ENCODE measurements at places on chromosomes 4 and X.
A peak's percentile ranks its signal among the peaks of the same experiment; 100 is the strongest.

- peak; percentile 93 for ATAC-seq
Measured at GRCh38 chr4:112704991-112705845, 68.3 kb downstream of the LARP7 start.

- no peak for ATAC-seq
Measured at GRCh38 chrX:39869846-39870601, 227.7 kb downstream of the BCOR start.

DNA sequence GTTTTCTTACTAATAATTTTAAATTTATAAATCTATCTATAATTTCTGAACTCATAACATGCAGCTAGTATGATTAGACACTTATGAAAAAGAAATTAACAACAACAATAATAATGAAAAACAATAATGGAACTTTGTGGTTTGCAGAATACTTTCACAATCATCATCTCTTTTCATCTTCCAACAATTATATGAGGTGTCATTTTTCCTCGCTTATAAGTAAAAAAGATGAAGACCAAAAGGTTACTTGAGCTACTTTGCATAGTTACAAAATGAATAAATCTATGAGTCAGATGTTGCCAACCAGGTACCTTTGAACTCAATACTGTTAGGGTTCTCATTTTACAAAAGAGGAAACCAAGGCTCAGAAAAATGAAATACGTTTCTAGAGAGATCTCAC is 98.5 kb upstream of the ELOVL6 start:
- ATAC-seq = no peak

DNA sequence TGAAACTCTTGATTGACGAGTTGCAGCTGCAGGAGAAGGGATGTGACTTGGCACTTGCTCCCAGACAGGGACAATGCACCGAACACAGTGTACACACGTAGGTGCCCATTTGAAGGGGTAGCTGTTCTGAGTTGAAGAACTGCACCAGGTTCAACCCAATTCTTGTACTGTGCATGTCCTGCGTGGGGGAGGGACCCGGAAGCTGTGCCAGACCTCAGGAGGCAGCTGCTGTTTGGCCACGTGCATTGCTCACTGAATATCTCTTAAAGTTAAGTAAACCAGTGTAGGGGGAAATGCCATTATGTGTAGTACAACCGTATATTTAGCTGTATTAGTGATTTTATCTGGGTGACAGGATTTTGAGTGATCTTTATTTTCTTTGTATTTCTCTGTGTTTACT is 12.0 kb upstream of the RBBP7 start:
- ATAC-seq = peak; percentile 56

DNA sequence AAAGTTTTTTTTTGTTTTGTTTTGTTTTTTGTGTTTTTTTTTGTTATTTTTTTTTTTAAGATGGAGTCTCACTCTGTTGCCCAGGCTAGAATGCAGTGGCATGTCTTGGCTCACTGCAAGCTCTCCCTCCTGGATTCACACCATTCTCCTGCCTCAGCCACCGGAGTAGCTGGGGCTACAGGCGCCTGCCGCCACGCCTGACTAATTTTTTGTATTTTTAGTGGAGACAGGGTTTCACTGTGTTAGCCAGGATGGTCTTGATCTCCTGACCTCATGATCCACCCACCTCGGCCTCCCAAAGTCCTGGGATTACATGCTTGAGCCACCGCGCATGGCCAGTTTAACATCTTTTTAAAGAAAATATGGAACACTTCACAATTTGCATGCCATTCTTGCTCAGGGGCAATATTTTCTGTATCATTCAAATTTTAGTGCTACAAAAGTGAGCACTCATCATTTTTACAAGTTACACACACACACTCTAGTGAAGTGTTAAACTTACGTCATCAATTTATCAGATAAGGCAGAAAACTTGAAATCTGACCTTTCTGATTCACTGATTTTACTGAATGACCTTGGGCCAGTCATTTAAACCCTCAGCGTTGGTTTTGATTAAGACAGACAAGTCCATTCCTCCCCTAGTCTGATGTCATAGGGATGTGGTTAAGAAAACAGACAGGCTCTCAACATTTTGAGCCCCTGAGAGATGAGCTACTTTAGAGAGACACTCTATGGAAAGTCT is 61.2 kb downstream of the TRIM2 start:
- ATAC-seq = peak; percentile 50

- ATAC-seq = peak; percentile 85
Measured at GRCh38 chr4:139144161-139144859, 32.7 kb downstream of the ELF2 start.

DNA sequence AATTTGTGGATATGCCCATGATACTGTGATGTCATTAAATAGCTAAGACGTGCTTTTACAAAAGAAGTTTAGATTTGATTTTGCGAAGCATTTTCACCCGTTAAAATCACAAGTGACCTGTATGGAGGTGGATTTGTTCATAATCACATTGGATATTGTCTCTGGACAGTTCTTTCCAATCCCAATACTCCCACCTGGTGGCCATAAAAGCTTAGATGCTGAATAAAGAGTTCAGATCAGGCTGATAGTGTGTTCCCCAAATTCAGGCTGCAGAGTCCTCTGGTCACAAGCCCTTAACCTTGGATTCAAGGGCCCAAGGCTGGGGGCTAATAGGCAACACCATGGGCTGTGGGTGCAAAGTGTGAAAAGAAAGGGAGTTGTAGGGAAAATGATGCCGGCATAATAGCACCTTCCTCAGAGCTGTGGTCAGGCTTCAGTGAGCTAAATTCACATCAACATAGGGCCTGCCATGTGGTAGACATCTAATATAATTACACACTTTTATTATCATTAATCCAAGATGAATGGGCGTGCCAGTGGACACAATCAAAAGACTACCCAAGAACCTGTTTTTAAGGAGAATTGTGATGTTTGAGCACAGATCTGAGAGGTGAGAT is 28.1 kb downstream of the SMIM43 start:
- peak; percentile 94 for ATAC-seq

- ATAC-seq = peak; percentile 28
Measured at GRCh38 chr4:8725071-8725841, 132.7 kb downstream of the CPZ start.

- ATAC-seq = peak; percentile 22
Measured at GRCh38 chr4:125352521-125352920, 37.8 kb downstream of the FAT4 start.

- no peak for ATAC-seq
Measured at GRCh38 chr4:114964026-114964425, 149.4 kb downstream of the NDST4 start.

DNA sequence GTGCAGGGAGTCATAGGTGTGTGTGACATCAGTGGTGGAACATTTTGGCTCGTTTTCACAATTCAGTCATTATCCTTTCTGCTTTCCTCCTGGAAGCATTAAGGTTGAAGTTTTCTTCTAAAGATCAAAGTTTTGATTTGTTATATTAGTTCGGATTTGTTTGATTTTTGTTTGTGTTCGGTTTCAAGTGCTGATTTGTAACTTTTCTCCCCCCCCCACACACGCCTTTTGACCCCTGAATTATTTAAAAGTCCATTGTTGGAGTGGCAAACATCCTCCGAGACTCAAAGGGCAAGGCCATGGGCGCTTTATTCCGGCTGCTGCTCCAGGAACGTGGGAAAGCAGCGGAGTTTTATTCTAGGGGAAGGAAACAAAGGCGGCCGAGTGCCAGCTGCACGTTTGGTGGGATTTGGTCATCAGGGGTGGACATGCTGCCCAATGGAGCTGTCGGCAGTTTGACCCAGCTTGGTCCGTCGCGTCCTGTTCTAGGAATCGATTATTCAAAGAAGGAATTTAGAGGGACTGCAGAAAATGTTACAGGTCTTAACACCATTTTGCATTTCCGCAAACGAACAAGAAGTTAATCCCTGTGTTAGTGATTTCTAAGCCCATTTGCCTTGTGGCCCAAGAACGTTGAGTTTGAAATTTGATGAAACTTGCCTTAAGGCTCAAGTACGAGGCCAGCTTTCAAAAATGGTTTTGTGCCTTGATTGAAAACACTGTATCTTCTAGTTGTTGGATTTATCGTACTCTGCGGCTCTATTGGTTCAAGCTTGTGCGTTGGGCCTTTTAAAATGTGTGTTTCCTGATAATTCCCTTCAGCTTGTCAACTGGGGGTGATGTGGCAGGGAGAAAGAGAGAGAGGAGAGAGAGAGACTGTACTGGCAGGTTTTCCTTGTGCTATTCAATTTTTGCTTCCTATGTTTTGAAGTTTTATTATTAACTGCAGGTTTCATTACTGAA is 565 bp upstream of the ZNF41 start:
- ATAC-seq = no peak

GRCh38 chrX:41332408-41333002 is 1.5 kb upstream of the DDX3X start:
- ATAC-seq = peak; percentile 1

DNA sequence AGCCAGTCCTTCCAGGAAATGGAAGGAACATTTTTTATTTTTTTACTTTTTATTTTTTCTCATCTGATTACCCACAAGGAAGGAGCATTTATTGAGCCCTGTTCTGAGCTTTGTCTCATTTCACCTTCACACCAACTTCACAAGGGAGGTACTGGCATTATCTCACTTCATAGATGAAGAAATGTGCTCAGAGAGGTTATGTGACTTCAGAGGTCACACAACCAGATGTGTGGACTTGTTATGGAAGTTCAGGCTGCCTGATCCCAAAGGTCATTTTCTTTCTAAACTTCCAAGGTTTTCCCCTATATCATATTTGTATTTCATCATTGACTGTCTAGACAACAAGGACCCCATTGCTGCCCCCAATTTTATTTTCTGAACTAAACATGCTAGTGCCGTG is 160.3 kb downstream of the DCLK2 start:
- ATAC-seq = no peak

DNA sequence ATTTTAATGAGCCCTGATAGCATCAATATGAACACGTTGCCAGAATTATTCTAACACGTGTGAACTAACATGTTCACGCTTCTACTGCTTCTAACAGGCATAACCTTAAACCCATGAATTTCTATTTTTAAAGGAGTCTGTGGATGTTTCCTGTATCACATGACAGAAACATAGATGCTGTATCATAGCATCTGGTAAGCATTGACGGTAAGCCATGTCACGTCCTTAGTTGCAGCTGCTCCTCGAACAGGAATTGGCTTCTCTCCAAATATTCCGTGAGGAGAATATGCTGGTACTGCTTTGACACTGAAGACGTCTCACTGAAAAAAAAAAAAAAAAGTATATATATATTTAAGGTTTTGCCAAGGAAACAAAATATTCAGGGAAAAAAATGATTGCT is 105.1 kb upstream of the MXRA5 start:
- no peak for ATAC-seq

GRCh38 chr4:120198411-120198810 is 131.8 kb upstream of the MAD2L1 start:
- no peak for ATAC-seq

DNA sequence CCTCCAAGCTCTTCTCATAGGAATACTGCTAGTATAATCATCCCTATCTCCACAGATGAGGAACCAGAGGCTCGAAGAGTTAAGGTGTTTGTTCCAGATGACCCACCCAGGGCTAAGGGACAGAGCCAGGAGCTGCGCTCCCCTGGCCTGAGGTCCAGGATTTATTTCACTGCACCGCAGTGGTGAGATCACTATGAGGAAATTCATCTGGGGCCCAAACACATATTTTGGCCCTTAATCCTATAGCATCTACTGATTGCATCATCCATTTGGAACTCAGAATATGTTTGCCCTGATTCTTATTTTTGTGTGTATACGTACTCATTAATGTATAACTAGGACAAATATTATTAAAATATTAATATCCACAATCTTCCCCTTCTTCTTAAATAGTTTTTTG is 100.1 kb upstream of the RBPJ start:
- ATAC-seq = peak; percentile 70

Data from SK-N-SH treated with all-trans-retinoic acid at 6 μM for 48 hours (cell line).